Stimulated activated CD4-positive, alpha-beta T cell treated with anti-CD3 and anti-CD28 coated beads, Interleukin-15, amount 100 ng/mL, for 48 hours (primary cell): ENCODE measurements at places on chromosomes 4 and X.

GRCh38 chr4:116923389-116923788 is 162.0 kb downstream of the TRAM1L1 start:
- DNase-seq, result no peak

- DNase-seq, result no peak
Measured at GRCh38 chr4:7185487-7186030, 6.8 kb upstream of the SORCS2 start.

DNA sequence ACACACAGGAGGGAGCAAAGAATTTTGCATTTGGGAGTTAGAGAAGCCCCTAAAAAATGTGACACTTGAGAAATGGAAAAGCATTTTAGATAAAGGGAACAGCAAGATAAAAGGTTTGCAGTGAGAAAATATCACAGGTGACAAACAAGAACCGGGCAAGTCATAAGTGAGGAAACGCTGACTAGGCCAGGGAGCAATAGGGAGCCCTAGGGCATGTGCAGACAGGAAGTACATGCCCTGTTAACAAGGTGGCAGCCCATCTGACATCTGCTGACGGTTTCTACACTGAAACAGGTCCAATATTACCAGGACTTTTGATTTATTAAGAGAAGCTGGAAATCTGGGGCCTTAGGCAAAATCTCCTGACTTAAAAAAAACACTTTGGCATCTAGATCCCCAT is 4.0 kb upstream of the IL13RA1 start:
- DNase-seq, result no peak

GRCh38 chrX:51694254-51694653 is 11.6 kb upstream of the CENPVL2 start:
- no peak for DNase-seq

DNA sequence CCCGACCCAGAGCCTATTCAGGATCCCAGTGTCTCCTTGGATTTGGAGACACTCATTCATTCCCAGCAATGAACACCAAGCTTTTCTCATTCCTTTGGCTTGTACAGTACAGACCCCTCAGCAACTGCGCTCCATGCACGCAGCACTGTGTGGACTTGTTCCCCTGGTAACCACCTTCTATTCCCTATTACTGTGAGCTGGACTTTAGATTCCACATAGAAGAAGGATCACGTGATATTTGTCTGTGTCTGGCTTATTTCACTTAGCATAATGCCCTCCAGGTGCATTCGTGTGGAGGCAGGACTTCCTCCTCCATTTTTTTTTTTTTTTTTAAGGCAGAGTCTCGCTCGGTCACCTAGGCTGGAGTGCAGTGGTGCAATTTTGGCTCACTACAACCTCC is 106.4 kb downstream of the PHKA2 start:
- DNase-seq, result no peak

DNA sequence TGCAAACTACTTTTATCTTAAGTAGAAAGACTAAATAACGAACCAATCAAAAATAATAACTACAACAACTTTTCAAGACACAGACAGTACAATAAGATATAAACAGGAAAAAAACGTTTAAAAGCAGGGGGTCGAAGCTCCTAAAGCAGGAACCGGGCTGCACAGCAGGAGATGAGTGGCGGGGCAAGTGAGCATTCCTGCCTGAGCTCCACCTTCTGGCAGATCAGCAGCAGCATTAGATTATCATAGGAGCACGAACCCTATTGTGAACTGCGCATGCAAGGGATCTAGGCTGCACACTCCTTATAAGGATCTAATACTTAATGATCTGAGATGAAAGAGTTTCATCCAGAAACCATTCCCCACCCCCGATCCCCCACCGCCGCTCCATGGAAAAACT is 146.2 kb downstream of the TEX11 start:
- DNase-seq, result no peak

DNA sequence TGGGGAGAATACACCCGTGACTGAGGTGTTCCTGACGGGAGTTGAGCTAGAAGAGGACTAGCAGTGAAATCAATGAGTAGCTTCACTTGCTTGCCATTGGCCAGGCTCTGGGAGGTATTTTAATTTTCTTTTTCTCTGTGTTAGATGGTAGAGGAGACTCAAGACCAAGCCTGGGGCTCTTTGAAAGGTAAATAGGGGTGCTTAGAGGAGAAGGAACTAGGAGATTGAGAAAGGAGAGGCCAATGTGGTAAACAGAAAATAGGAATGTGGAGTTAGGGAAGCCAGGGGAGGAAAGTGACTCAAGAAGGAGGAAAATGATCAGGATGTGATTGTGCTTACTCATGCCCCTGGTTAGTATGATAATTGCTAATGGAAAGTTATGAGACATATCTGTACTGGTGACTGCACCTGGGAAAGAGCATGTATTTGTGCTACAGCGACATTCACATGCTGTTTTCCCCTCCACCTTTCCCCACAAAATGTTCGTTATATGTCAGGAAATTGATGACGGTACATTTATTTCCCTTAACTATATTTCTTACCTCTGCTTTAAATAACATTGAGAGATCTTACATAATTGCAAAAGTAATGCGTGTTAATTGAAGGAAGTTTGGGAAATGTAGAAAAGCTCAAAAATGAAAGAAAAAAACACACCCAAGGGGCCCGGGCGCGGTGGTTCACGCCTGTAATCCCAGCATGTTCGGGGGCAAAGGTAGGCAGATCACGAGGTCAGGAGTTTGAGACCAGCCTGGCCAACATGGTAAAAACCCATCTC is 16.9 kb upstream of the LRBA start:
- no peak for DNase-seq

- no peak for DNase-seq
Measured at GRCh38 chr4:32145987-32146386, 1425.8 kb downstream of the PCDH7 start.

DNA sequence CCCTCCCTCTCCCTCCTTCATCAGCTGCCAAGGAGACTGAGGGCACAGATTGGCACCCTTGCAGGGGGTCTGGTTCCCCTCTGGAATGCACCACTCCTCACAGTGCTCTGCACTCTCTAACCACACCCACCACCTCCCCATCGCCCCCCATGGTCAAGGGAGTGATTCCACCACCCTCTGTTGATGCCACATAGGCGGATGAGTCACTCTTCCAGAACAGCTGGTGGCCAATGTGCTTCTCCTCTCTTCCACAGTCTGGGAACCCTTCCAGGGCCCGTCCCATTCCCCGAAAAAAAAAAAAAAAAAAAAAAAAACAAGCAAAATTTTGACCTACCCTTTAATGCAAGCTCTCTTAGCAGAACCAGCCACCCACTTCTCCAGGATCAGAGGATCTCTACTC is 341.3 kb upstream of the KLF3 start:
- no peak for DNase-seq

- DNase-seq, result no peak
Measured at GRCh38 chr4:36214735-36215485, 29.4 kb downstream of the ARAP2 start.

DNA sequence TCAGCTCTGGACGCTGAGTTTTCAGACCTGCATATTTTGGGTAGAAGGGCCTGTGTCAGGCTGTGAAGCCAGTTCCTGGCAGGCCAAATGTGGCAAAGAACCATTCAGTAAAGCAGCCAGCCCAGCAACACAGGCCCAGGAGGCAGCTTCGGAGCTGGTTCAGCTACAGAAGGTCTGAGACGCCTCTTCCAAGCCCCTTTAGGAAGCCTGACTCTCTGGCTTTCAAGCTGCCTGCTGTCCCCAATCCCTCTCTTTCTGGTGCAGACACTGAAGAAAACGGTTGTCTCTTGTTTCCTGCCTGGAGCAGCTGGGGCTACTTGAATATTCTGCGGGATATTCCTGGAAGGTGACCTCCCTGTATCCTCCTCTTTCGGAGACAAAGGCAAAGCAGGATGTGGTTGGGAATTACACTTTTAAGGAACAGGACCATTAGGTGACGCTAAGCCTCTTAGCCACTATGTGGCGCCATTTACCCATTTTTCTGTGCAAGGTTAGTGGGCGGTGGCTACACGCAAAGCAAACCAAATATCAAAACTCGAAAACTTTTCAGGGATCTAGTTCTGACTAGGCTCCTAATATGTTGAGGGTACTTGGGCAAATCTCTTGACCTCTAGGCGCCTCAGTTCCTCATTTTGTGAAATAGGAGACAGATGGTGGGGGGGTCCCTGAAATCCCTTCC is 47.2 kb upstream of the LAS1L start:
- DNase-seq, result peak; percentile 54

DNA sequence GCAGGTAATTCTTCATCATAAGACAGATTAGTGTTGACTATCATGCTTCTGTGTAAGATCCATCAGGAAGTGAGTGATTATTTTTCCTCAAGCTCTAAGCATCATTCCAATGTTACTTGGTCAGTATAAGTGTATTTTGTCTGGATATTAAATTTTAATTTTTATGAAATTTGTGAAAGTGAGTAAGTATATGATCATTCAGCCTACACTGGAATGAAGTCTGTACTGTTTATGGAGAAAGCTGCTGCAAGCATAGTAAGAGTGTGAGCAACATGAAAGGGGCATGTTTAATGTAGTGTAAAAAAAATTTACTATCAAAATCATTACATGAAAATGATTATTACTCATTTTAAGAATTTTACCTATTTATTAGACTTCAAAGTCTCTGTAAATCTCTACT is 84.8 kb downstream of the IL15 start:
- DNase-seq, result no peak

GRCh38 chr4:114864060-114864459 is 249.4 kb downstream of the NDST4 start:
- DNase-seq, result no peak

DNA sequence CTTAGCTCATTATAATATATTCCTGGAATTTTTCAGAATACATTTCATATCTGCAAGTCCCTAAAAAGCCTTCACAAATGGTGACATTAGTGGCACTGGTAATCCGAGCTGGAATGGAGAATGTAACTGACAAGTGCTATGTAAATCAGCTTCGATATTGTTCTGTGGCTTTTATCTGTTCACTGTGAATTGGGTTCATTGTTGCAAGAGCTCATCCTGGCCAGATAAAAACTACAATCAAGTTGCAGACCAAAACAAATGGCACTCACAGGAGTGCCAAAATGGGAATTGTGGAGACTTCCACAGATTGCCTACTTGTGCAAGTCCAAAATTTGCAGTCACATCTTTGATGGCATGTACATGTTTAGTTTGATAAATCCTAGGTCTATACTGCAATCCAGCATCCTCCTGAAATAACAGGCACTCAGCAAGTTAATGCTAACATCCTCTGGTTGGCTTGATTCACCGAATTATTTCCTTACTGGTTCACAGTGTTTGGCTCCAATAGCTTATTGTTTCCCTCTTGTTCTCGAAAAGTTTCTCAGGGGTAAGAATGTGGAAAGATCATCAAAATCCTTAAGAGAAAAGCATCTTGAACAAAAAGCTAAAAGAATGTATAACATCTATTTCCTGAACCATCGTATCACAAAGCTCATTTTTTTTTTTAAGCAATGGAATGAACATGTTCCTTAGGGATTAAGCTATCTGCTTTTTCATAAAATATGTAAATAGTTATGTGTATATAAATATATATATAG is 904.9 kb downstream of the CENPC start:
- DNase-seq, result no peak

GRCh38 chrX:108537005-108537404 is 97.4 kb downstream of the COL4A5 start:
- DNase-seq, result no peak

GRCh38 chr4:88216395-88216794 is 58.0 kb upstream of the ABCG2 start:
- DNase-seq, result no peak

- no peak for DNase-seq
Measured at GRCh38 chr4:121185960-121186359, 21.8 kb upstream of the TNIP3 start.

GRCh38 chr4:22021106-22021505 is 72.5 kb upstream of the KCNIP4 start:
- no peak for DNase-seq
